ENCODE measurements at places on chromosomes 11 and 22. TPM values are rescaled to one million over a fixed set of nuclear protein-coding genes. Genes with fewer than 3 reads are reported as not detected.

GRCh38 chr11:96257972-96258934 lies 84.7 kb downstream of the MAML2 start:
- H3K4me1 ChIP-seq: peaks cover 15% of the 10 kb centered on the region
- no peaks in the 10 kb centered on the region for H3K36me3 ChIP-seq
- H3K4me3 ChIP-seq: no peak overlapping the region
- no peaks in the 10 kb centered on the region for H3K27me3 ChIP-seq
- peak overlapping the region; percentile 7 for H3K27ac ChIP-seq
- DNase-seq: no peak

DNA sequence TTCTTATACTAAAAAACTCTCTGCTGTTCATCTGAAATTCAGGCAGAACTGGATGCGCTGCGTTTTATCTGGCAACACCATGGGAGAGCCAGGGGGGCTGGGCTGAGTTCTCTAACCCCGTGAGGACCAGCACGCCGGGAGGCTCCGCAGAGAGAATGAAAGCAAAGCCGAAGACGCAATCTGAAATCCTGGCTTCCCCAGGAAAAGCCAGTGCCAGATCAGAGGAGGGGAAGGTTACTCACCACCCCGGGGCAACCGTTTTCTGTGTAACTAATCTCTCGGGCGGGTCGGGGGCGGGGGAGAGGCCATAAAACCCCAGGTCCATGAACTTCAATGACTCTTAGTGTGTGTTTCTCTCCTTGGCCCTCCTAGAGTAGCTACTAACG lies 99.4 kb downstream of the SHANK2 start:
- H3K36me3 ChIP-seq: no peaks in the 10 kb centered on the region
- no peaks in the 10 kb centered on the region for H3K27me3 ChIP-seq
- DNase-seq: peak; percentile 88
- H3K4me1 ChIP-seq: no peaks in the 10 kb centered on the region
- no peak overlapping the region for H3K4me3 ChIP-seq
- peak overlapping the region; percentile 33 for H3K27ac ChIP-seq

DNA sequence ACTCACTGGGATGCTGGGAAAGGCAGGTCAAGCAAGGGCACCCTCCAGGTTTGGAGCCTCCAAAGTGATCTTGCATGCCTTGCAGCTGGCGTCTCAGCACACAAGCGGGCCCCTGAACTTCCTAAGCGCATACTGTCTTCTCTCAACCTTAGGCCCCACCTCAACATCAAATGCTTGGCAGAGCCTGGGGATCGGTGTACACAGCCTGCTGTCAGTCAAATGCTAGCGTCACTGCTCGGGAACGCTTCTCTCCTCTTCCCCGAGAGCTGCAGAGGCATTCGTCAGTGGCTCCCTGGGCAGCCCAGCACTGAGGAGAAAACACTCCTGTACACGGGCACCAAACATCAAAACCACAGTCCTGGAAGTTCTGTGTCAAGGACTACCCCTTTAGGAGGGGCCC lies 124.9 kb downstream of the C11orf58 start:
- no peaks in the 10 kb centered on the region for H3K4me1 ChIP-seq
- H3K27ac ChIP-seq: no peak overlapping the region
- DNase-seq: no peak
- H3K4me3 ChIP-seq: no peak overlapping the region

- H3K36me3 ChIP-seq: no peaks in the 10 kb centered on the region
- H3K27ac ChIP-seq: no peak overlapping the region
- DNase-seq: no peak
- no peaks in the 10 kb centered on the region for H3K4me1 ChIP-seq
- H3K27me3 ChIP-seq: no peaks in the 10 kb centered on the region
Observed at GRCh38 chr11:109818290-109818689, 274.9 kb upstream of the ZC3H12C start.

DNA sequence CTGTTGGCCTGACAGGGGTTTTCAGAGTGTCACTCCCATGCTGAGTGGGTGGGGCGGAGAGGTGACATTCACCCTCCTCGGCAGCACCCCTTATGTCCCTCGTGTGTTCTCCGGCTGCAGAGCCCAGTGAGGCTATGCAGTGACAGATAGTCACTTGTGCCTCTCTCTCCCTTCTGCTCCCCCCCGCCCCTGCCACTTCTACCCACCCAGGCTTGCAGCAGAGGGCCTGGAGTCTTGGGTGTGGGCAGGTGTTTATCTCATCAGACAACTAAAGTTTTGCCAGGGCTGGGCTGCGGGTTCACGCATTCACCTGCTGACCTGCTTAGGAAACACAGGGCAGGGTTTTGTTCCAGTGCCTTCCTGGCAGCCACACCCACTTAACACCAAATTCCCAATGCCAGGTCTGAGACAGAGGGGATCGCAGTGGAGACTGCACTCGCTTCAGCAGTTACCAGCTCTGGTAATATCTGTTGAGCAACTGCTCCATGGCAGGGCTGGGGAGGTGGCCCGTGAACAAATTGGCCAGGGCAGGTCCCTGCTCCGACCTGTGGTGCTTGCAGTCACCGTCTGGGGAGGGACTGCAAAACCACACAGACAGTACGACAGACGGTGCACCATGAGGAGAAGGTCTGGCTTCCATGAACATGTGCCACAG lies 50.5 kb upstream of the ADA2 start:
- DNase-seq: no peak
- no peaks in the 10 kb centered on the region for H3K27me3 ChIP-seq
- no peak overlapping the region for H3K4me3 ChIP-seq
- H3K4me1 ChIP-seq: peaks cover 7% of the 10 kb centered on the region
- H3K27ac ChIP-seq: no peak overlapping the region

DNA sequence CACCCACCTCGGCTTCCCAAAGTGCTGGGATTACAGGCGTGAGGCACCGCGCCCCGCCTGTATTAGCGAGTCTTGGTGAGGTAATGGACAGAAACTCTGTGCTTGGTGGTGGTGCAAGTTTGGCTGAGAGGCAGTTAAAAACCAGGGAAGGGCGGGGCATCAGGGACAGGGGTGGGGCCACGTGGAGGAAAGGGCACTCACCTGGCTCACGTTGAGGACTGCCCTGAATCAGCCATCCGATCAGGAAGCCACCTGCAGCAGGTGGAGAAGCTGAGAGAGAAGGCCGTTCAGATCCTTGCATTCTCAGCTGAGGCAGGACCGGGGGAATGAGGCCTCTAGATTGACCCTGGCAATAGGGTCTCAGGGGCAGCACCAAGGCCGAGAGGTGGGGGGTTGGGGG lies 12.1 kb upstream of the CHRM1 start:
- no peaks in the 10 kb centered on the region for H3K27me3 ChIP-seq
- H3K36me3 ChIP-seq: no peaks in the 10 kb centered on the region
- H3K27ac ChIP-seq: no peak overlapping the region
- DNase-seq: no peak

GRCh38 chr11:42812361-42812760 lies 499.4 kb upstream of the API5 start:
- peak; percentile 76 for DNase-seq
- H3K4me3 ChIP-seq: no peak overlapping the region
- no peaks in the 10 kb centered on the region for H3K4me1 ChIP-seq
- no peaks in the 10 kb centered on the region for H3K27me3 ChIP-seq

LRRC32 gene
- 136 TPM for total RNA-seq

PLEKHA7 gene
- total RNA-seq: 65.7 TPM

CPT1B gene
- total RNA-seq: 34.3 TPM

KRTAP5-10 gene
- total RNA-seq: not detected

Data from kidney (tissue), 22 donors.